ENCODE measurements at places on chromosomes 7 and 10.

DNA sequence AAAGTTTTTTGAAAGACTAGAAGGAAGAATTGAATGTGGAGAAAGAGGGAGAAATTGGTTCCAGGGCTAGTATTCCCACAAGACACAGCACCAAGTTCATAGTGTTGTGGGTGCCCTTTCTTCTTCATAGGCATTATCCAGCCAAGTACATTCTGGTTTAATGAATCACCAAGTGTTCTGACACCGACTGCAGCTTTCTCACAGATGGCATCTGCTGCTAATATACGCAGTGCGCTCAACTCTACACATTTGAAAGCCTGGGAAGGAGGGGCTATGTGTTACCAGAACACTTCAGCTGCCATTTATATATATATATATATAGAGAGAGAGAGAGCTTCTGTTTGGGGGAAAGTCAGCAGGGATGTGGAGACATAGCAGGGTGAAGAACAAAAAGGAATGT, 1168.4 kb downstream of the GATA3 start:
- DNase-seq: peak; percentile 62

DNA sequence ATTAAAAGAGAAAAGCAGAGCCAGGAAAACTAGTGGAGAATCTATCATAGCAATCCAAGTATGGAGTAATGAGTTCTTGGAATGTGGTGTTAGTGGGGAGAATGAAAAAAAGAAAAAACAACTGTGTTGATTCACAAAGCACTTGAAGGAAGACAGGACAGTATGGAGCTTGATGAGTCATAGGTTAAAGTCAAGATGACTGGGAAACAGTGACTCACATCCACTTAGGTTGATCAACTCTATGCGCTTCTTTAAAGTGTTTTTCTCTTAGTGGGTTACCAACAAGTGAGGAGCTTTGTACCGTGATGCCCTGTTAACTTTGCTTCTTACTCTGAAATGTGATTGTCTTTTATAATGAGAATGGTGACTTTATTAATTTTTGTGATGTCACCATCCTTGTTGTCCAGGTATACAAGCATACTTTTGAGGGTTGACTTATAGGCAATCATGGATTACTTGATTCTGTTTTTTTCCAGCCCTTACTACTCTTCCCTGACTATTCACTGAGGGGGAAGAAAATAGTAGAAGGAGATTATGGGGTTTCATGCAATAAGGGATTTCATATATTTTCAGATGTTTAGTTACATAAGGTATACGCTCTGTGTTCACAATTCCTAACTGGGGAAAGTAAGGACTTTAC, 32.1 kb upstream of the MDFIC start:
- peak; percentile 95 for DNase-seq

DNA sequence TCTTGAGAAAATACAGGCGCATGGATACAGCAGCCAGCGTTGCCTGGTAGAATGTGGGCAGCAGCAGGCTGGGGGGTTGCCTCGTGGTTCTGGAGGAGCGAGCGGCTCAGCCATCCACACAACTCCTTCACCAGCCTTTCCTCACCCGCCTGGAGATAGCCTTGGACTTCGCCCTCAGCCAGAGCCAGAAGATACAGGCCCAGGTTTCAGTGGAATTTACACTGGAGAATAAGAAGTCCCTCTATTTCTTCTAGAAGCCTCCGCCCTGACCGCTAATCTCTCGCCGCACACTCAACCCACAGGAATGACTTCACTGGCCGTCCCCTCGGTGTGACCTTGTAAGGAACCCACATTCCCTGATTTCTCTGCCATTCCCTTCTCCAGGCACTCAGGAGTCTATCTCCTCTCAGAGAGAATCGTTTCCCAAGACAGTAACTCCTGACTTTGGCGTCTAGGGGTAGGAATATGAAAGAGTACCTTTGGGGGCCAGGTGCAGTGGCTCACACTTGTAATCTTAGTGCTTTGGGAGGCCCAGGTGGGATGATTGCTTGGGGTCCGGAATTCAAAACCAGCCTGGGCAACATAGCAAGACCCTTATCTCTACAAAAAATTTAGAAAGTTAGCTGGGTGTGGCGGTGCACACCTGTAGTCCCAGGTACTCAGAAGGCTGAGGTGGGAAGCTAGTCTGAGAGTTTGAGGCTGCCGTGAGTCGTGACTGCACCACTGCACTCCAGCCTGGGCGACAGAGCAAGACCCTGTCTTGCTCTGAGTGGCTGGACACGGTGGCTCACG, 52.0 kb upstream of the ECHDC3 start:
- no peak for DNase-seq

DNA sequence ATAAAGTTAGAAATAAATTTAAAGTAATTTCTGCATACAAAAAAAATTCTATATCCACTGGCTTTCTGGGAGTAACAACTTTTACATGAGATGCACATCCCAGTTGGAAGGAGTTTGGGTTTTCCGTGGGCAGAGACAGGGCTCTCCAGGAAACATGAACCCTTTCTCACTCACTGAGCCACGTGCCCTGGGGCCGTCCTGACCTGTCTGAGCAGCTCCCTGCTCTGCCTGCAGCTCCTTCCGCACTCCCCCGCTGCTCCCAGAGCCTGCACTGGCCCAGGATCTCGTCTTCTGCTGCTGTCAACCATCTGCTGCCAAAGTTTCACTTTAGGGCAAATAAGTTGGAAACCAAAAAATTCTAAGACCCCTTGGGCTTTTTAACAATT, 169.1 kb downstream of the DIP2C start:
- no peak for DNase-seq

- no peak for DNase-seq
Measured at GRCh38 chr10:94673614-94674321, 9.8 kb upstream of the CYP2C18 start.

DNA sequence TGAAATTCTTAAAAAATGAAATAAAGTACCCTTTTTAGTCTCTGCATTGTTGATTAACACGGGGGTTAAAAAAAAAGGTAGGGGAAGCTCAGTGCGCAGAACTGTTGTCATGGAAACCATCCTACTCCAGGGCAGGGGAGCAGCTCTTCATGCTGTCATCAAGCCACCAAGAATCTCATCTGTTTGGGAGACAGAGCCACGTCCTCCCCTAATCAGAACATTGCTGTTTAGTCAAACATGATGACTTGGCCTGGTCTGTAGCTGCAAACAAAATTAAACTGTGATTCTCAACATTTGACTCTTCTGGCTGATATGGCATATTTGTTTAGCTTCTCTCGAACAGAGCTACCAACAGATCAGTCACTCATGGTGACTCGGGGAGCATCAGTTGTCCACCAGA, 254.4 kb upstream of the KLF14 start:
- no peak for DNase-seq

- DNase-seq: peak; percentile 95
Measured at GRCh38 chr7:46230990-46231305, 309.9 kb upstream of the IGFBP3 start.

- DNase-seq: peak; percentile 81
Measured at GRCh38 chr10:44761076-44761475, 150.1 kb upstream of the TMEM72 start.

GRCh38 chr7:149414745-149415390, 46.0 kb downstream of the ZNF777 start:
- DNase-seq: peak; percentile 73

- no peak for DNase-seq
Measured at GRCh38 chr7:54485044-54485443, 57.1 kb upstream of the VSTM2A start.

- DNase-seq: no peak
Measured at GRCh38 chr10:36547965-36548364, 577.4 kb upstream of the ANKRD30A start.

DNA sequence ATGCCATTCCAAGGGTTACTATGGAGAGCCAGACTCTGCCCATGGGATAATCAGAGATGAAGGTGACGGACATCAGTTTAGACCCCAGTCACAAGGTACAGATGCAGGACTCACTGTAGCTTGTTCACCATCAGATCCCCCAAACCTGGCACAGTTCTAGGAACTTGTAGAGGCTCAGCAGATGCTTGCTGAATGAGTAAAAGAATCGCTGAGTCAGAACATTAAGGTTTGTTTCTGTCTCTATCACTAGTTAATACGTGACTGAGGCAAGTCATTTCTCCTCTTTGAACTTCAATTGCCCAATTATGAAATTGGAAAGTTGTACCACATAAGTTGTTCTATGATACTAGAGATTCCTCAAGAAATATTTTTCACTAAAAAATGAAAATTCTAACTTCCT, 65.1 kb downstream of the PPP1R3C start:
- no peak for DNase-seq

- DNase-seq: peak; percentile 37
Measured at GRCh38 chr7:5780801-5781496, 514 bp downstream of the RNF216 start.

GRCh38 chr10:335151-335800, 200.0 kb downstream of the ZMYND11 start:
- no peak for DNase-seq

- DNase-seq: no peak
Measured at GRCh38 chr7:128790315-128791041, 1.3 kb upstream of the CCDC136 start.

DNA sequence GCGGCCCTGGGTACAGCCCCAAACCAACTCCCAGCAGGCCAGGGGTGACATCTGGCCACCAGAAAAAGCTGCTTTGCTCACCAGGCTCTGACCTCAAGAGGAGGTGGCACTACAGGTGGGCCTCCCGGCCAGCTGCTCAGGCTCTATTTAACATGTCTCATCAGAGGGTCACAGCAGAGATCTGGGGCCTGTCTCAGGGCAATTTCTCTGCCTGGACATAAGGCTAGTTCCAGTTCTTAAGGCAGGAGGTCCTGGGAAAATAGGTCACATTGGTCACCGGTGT, 88.6 kb downstream of the GFRA1 start:
- DNase-seq: no peak

DNA sequence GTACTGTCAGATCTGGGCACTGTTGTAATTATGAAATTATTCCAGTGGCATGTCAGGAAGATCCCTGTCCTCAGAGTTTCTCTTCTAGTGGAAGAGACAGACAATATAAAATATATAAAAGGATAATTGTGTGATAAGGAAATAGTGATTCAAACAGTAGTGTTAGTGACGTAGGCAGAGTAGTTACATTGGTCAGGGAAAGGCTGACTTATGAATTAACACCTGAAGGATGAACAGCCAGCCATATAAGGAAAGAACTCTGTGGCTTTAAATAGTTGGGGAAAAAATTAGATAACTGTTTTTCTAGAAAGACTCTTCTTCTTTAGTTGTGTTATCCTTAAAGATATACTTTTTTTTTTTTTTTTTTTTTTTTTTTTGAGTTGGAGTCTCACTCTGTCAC, 37.7 kb downstream of the WAC start:
- no peak for DNase-seq

- DNase-seq: peak; percentile 96
Measured at GRCh38 chr7:91112902-91113341, 151.3 kb upstream of the FZD1 start.

- no peak for DNase-seq
Measured at GRCh38 chr7:22252016-22252415, 104.9 kb downstream of the RAPGEF5 start.

GRCh38 chr7:128274884-128275603, 34.0 kb downstream of the LEP start:
- no peak for DNase-seq

GRCh38 chr10:113020838-113021237, 70.8 kb downstream of the TCF7L2 start:
- no peak for DNase-seq

GRCh38 chr7:3995187-3995586, 686.9 kb upstream of the FOXK1 start:
- DNase-seq: no peak

DNA sequence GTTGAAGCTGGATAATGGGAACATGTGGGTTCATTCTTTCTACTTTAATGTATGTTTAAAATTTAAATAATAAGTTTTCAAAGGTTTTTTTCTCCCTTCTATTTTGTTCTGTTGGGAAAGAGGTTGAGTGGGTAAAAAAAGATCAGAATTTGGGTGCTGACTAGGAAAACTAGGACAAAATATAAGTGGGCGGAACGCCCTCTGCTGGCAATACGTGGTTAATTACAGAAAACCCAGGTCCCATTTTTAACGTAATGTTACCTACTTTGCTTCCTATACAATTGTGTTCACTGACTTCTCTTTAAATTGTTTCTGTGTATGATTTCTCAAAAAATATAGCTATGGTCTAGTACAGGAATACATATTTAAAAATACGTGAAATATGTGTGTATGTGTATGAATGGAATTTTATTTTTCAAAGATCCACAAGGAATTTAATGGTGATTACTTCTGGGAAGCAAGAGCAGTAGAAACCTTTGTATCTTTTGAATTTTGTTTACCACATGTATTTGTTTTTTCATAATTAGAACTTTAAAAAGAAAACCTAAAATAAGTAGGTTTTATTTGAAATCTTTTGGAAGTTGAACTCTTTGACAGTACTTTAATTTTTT, 8.7 kb downstream of the ECD start:
- DNase-seq: peak; percentile 51

DNA sequence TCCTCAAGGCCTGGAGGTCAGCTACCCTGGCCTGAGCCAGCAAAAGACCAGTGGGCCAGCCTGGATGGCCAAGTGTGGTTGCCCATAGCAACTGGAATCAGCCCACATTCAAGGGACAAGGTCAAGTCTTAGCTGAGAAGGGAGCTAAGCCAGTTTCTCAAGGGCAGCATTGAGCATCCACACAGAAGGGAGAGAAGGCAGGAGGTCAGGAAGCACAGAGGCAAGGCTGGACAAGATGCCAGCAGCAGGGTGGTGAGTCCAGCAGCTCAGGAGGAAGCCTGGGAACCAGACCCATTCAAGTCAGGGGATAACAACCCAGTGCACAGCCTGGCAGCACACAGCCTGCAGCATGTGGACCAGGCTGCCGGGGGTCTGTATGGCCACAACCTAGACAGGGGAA, 54.0 kb upstream of the ZMIZ1 start:
- no peak for DNase-seq

DNA sequence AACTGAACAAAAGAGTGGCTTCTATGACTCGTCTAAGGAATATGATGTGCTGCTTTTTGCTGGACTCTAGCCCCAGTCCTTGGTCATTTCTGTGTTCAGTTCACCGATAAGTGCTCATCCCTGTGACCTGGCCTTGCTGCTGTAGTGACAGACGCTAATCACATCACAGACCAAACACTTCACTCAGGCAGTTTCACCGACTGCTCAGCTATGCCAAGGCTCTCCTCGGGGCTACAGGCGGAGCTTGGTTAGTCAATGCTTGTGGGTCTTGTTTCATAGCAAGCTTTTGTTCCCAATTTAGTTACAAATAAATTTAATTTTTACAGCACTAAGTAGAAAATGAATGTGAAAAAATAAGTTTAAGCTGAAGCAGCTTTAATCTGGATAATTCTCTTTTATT, 190.8 kb upstream of the PRKCQ start:
- no peak for DNase-seq

GRCh38 chr10:127162841-127163240, 33.5 kb downstream of the INSYN2A start:
- DNase-seq: no peak

Measured in fibroblast of skin of scalp (primary cell).